ENCODE measurements at places on chromosomes 1 and 21.

DNA sequence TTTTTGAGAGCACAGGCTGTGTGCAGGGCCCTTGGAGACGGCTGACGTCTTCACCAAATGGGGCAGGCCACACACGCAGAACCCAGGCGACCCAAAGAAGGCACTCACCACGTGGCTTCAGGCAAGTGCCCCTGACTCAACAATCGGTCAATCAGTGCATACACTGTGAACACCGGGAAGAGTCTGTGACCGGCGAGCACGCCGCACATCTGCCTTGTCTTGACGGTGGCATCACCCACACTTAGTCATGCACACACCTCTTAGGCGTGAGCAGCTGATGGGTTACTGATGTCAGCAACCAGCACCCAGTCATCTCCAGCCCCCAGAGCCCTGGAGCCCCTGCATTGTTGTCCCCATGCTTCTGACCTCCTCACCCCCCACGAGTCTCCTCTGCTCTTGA is 4.9 kb upstream of the LRRC3 start:
- DNase-seq = no peak

- DNase-seq = no peak
These were observed 40.1 kb upstream of the KCNQ4 start for GRCh38 chr1:40743452-40743851.

- DNase-seq = no peak
These were observed 167.1 kb upstream of the PLD5 start for GRCh38 chr1:242691610-242691945.

DNA sequence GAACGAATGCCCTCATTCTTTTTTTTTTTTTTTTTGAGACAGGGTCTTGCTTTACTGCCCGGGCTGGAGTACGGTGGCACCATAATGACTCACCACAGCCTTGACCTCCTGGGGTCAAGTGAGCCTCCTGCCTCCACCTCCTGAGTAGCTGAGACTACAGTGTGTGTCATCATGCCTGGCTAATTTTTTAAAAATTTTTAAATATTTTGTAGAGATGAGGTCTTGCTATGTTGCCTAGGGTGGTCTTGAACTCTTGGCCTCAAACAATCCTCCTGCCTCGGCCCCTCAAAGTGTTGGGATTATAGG is 69.4 kb downstream of the ALG14 start:
- no peak for DNase-seq

- DNase-seq = no peak
These were observed 45.1 kb downstream of the CAPN8 start for GRCh38 chr1:223620297-223620897.

GRCh38 chr1:6380037-6380436 is 13.5 kb downstream of the ACOT7 start:
- no peak for DNase-seq

DNA sequence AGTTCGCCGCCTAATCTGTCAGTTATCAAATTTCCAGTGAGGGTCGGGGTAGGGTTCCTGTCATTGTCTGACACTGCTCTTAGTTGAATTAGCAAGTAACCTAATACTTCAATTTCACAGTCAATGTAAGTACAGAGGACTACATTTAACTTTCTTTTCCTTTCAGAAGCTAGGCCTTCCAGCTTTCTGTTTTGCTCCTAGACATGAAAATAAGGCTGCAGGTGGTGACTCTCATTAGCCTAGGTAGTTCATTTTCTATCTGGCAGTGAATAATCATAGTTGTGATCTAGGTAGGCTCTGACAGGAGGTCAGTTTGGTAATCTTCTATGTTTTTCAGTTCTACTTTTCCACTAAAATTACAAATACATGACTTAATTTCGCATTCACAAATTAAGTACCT is 783.1 kb downstream of the MRPL39 start:
- DNase-seq = no peak

- no peak for DNase-seq
These were observed 46.1 kb upstream of the CD34 start for GRCh38 chr1:207956986-207957385.

- no peak for DNase-seq
These were observed 1.9 kb upstream of the NAV1 start for GRCh38 chr1:201537028-201537427.

DNA sequence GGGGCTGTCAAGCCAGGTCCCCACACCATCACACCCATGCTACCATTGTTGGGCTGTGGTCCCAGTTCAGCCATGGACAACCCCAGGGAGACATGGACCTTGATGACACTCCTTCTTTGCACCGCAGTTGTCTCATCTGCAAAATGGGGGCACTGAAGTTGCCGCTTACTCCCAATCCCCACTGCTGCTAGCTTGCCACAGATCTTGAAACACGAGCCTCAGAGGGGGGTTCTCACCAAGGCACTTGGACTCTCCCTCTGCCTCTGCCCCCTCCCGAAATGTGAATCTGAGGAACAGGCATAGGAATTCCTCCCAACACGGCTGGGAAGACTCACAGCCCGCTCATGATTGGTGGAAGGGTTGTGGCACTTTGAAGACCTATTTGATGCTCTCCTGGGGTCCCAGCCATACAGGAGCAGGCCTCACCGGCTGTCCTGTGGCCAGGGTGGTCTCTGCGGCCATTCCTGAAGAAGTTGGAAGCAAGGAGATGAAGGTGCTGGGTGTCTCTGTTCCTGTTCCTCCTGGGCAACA is 31.1 kb downstream of the RUNX3 start:
- DNase-seq = no peak

DNA sequence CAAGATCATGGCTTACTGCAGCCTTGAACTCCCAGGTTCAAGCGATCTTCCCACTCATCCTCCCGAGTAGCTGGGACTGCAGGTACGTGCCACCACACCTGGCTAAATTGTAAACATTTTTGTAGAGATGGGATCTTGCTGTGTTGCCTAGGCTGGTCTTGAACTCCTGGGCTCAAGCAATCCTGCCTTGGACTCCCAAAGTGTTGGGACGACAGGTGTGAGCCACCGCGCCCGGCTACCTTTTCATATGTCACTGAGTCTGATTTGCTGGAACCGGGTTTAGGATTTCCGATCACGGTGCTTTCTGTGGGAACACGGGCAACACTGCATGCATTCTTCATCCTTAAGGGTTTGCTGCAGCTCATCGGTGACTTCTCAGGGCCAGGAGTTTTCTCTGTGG is 32.2 kb upstream of the PCBP3 start:
- DNase-seq = no peak

DNA sequence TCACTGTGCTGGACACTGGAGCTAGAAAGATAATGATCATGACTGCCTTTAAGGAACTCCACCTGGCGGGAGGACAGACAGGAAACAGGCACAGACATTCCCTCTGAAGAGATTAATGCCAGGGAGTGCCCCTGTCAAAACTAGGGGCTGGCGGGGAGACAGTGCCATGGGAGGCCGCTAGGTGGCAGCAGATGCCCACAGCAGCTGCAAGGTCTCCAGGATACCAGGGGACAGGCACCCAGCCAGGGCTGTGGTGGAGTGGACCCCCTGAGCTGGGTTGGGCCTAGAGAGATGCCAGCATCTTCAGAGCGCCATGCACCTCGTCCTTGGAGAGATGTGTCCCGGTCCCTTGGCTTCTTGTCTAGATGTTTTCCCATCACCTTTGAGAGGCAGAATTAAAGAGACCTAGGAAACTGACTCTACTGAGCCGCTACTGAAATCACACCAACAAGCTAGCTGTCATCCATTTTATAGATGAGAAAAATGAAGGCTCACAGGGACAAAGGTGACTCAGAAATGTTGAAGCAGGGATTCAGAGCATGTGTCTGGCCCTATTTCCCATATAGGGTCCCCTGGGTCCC is 3.6 kb downstream of the REN start:
- DNase-seq = peak; percentile 59
